ENCODE measurements at places on chromosomes 1 and 21.

GRCh38 chr21:37032877-37033471 lies 26.5 kb downstream of the RIPPLY3 start:
- DNase-seq = no peak

DNA sequence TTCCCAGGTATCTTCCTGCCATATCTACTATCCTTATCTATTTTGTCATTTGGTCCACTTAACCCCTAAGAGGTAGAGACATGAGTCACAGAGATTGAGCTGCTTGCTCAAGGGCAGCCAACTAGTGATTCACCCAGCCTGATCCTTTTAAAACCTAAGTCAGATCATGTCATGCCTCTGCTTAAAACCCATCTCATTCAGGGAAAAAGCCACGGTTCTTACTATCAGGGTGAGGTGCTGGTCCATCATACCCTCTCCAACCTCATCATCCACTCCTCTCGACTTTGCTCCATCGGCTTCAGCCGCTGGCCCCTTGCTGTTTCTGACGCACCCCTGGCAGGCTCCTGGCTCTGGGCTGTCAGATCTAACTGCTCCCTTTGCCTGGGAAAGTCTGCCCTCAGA lies 14.4 kb upstream of the PPP1R15B start:
- DNase-seq = no peak

- no peak for DNase-seq
These were observed 128.4 kb downstream of the S1PR1 start for GRCh38 chr1:101365186-101365585.

- DNase-seq = no peak
These were observed 160.6 kb upstream of the ATP1B1 start for GRCh38 chr1:168945870-168946269.

DNA sequence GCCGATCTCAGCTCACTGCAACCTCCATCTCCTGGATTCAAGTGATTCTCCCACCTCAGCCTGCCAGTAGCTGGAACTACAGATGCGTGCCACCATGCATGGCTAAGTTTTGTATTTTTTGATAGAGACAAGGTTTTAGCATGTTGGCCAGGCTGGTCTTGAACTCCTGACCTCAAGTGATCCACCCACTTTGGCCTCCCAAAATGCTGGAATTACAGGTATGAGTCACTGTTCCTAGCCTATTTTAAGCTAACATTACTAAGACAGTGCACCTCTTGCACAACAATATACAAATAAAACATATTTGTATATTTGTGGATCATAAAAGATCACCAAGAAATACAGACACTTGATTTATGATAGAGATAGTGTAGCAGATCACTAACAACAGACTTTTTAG lies 139.1 kb downstream of the DUSP10 start:
- DNase-seq = no peak

GRCh38 chr1:75785320-75785982 lies 605 bp upstream of the RABGGTB start:
- no peak for DNase-seq

- DNase-seq = no peak
These were observed 6.1 kb downstream of the ACP6 start for GRCh38 chr1:147664206-147664605.

DNA sequence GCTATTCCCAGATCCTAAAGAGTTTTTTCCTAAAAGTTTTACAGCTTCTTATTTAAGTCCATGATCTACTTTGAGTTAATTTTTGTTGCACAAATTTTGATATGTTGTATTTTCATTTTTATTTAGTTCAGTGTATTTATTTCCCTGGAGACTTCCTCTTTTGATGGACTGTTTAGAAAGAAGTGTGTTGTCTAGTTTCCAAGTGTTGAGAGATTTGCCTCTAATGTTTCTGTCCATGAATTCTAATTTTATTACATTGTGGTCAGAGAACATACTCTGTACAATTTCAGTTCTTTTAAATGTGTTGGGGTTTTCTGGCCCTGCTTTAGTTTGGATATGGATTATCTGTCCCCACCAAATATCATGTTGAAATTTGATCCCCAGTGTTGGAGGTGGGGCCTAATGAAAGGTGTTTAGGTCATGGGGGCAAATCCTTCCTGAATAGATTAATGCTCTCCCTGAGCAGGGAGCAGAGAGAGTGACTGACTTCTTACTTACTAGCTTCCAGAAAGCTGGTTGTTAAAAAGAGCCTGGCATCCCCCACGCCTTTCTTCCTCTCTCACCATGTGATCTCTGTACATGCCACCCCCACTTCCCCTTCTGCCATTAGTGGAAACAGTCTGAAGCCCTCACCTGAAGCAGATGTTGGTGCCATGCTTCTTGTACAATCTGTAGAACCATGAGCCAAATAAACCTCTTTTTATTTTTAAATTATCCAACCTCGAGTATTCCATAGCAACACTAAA lies 4.6 kb downstream of the CHD1L start:
- no peak for DNase-seq

GRCh38 chr1:63795455-63795854 lies 21.6 kb downstream of the ROR1 start:
- no peak for DNase-seq

- DNase-seq = no peak
These were observed 233.1 kb downstream of the PAPPA2 start for GRCh38 chr1:176696109-176696508.

DNA sequence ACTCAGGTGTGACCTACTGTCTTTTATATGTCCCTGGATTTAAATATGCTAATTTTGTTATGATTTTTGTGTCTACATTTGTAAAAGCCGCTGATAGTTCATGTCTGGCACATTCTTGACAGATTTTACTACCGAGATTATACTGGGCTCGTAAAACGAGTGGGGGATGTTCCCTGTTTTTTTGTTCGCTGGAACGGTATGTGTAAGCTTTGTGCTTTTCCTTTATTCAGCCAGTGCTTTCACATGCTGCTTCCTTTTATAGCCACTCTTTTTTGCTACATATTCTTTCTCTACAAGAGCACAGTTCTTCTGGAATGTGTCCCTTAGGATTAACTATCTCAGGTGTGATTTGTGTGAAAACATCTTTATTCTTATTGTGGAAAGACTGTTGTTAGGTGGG lies 46.6 kb downstream of the ADARB1 start:
- DNase-seq = no peak

GRCh38 chr1:3359351-3359750 lies 95.1 kb upstream of the ARHGEF16 start:
- DNase-seq = no peak

DNA sequence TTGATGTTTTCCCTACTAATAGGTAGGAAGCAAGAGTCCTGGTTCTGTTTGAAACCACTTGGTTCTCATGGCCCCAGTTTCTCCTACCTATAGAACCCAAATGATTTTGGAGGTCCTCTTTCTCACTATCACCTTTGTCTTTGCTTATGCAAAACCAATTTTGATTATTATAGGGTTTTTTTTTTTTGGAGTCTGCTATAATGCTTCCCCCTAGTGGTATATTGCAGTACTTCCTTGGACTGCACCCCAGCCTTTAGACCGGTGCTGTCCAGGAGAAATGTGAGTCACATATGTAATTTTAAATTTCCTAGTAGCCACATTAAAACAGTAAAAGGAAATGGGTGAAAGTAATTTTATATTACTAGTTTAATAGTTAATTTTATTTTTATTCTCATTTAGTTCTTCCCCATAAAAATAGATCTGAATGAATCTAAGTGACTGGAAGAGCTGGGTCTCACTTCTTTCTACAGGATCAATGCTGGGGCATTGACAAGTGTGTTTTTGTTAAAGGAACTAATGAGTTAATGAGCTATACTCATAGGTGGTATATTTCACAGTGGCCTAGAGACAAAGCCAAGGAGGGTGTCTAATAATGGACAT lies 10.6 kb downstream of the FCMR start:
- peak; percentile 44 for DNase-seq

GRCh38 chr1:1199961-1200875 lies 6.2 kb downstream of the TNFRSF18 start:
- DNase-seq = no peak

DNA sequence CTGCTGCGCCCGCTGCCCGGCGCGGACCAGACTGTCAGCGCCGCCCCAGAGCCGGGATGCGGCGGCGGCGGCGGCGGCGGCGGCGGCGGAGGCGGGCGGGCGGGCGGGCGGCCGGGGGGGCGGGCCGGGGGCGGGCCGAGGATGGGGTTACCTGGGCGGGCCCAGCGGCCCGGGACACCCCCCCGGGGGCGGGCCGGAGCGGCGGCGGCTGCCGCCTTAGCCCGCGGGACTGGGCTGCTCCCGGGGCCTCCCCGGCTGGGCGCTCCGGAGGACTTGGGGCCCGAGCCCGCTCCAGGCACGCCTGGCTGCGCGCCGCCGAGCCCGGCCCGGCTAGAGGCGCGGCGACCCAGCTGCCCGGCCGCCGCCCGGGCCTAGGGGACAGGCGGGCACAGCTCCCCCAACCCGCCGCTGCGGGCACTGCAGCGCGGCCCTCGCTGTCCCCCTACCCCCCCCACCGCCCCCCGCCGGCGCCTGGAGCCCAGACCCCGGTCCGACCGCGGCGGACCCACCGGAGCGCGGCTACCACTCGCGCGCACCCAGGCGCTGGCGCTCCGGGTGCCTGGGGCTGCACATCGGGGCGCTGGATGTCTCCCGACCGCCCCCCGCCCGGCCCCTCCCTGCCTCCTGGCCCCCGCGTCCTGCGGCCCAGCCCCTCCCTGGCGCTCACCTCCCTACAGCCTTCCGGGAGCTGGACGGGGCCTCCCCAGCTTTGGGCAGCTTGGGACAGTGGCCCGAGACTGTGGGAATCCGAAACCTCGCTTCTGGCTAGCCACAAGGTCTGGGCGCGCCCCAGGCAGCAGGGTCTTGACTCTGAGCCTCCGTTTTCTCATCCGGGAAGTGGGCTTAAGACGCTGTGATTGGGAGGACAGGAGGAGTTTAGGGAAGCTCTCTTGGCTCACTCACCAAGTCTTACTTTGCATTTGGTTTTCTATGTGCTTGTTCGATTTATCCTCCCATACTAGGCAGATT lies at the start of gene WNT4:
Gene WNT4 (minus strand): TSS at position 33 of the 969 bp plus-strand sequence. CDS start 175 bp downstream, outside the sequence.
- DNase-seq = peak; percentile 18

DNA sequence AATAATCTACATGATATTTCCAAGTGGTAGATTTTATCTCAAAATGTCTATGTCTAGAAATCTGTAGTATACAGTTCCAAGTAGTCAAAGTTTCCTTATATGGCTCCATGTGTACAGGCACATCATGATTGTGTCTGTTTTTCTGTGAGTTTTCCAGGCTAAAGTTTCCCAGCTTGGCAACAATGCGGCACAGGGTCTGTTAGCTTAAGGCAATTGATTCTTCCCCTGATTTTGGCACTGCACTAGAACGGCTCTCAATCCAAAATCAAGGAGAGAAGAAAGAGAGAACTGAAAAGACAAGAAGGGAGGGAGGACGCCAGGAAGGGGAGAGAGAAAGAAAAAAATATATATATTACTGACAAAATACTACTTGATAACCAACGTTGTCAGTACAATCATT lies 193.9 kb upstream of the SNX7 start:
- no peak for DNase-seq

GRCh38 chr1:5376538-5377247 lies 615.5 kb downstream of the NPHP4 start:
- DNase-seq = no peak

DNA sequence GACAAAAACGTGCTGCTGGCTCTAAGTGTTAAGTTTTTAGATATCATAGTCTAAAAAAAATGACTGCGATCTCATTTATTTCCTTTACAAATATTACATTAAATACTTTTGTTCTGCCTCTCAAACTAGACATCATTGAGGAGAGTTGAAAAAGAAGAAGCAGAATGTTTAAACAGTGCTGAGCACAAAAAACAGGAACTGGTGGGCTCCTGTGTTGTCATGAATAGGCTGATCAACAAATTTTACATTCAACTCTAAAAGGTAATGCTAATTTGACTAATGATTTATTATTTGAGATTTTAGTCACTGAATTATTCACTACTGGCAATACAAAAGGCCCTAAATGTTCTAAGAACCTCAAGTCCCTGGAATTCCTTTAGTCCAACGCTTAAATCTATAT lies 66.1 kb downstream of the GPATCH2 start:
- DNase-seq = no peak

DNA sequence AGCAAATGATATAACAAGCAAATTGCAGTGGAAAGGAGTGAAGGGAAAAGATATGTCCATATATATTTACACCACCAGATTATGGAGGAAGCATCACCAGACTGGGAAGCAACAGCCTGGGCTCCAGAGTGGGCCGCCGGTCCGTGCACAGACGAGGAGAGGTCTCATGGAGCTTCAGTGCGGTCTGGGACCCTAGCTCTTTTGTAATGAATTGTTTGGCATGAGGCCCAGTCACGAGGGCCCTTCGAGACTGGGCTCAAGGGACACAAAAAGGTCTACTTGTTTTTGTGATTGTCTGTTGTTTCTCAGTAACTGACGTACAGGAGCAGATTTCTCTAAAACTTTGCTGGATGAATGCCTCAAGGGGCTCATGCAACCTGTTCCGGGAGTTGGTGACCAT lies 12.9 kb upstream of the STUM start:
- DNase-seq = no peak

DNA sequence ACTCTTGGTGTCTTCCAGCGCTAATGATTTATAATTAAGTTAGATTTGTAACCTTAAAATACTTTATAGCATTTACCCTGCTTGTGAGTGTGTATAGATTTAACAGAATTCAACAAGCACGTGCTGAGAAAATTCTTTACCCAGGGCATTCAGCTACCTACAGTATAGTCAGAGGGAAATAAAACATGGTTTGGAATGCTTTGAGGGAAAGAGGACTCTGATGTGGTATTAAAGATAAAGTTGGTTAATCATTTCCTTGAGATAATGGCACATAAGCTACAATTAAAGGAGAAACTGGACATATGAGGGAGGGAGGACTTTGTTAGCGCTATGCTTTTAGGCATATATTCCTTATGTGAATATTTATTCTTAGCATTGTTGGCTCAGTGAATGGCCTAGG lies 26.4 kb upstream of the IL12RB2 start:
- no peak for DNase-seq

DNA sequence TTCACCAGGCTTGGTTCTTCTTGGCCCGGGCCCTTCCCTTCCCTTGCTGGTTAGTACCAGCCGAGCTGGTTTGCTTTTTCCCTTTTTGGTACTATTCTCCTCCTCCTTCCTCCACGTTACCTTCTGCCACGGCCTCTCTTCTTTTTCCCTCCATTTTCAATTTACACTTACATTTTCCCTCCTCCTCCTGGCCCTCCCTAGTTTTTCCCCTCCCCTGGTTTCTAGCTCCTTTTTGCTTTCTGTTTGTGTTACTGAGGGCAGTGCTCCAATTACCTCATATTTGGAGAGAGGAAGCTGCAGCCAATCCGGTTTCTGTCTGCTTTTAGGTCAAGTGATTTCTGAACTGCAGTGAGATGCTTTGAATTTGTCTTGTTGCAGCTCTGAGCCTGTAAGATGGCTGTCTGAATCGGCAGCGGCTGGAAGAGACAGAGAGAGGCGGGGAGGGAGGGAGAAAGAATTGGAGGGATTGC lies 63.7 kb downstream of the MACF1 start:
- peak; percentile 17 for DNase-seq

GRCh38 chr1:69120817-69121216 lies 446.9 kb upstream of the LRRC7 start:
- DNase-seq = no peak

Measured in activated CD4-positive, alpha-beta T cell treated with anti-CD3 and anti-CD28 coated beads, Interleukin-2, amount 50 U/mL, for 48 hours (primary cell).